ENCODE measurements at places on chromosomes 7 and 10. TPM values are rescaled to one million over a fixed set of nuclear protein-coding genes. Genes with fewer than 3 reads are reported as not detected.

DNA sequence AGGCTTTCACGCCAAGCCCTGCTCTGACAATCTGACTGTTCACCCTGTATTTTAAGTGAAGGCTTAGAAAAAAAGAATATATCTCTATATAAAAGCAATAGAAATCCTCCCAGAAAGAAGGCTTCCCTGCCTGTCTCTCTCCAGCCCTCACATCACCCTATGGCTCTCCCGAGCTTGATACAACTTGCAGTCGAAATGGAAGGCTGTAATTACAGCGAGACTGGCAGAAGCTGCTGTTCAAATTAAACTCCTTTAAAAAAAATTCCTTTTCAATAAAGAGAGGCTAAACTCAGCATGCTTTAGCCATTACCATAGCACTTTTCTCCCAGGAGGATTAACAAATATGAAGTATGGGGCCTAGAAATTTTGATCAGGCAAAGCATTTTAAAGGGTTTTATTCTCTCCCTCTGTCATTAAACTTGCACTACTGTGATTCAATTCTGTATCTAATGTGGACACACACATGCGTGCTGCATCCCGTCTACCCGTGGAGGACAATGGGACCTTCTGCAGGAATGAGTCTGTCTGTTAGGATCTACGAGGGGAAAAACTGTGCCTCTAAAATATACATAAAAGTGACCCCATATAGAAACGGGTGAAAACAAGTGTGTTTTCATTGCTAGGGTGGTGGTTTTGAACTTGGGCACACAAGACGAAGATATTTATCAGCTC is 223.8 kb downstream of the USP6NL start:
- no peak for DNase-seq

DNA sequence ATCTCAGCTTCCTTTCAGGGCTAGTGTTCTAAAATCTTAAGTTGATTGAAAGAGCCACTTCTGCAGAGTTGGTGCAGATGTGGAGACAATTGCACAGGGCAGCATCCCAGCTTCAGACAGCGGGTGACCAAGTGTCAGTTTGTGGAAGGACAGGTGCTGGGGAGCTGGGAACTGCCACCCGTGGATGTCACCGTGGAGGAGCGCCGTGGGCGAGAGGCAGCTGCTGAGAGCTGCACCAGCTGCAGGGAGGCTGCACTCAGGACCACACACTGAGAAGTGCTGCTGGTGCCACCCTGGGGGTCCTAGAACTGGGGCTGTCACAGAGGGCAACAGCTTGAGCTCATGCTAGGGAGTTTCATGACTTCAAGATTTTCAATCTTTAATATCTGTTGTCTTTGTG is 543.0 kb upstream of the FZD8 start:
- no peak for DNase-seq

DNA sequence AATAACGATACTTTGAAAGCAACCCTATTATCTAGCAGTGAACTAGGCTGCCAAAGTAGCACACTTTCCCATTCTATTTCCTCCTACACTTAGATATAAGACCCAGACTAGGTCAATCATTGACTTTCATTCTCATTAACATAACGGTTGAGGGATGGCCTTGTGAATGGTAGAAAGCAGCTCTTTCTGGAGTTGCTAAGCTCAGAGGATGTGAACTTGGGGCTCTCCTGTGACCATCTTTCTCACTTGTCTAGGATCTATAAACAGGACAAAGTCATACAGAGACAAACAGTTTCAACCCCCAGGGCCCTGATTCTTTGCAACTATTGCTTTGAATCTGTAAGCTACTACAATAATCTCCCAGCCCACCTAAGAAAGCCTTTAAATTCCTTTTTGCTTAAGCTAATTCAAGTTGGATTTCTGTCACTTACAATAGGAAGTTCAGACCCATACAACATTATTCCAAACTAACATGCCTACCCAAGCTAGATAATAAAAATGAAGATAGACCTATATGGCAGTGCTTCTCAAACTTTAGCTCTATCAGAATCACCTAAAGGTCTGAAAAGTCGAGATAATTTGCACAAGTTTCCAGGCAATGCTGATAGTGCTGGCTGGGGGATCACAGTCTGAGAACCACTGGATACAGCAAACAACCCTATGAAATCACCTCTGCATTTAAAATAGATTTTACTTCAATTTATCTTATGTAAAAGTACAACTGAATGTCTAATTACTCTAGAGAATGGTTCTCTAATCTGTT is 16.7 kb downstream of the P4HA1 start:
- DNase-seq, result no peak

- no peak for DNase-seq
Observed at GRCh38 chr7:70667406-70667805, 464.5 kb upstream of the GALNT17 start.

DNA sequence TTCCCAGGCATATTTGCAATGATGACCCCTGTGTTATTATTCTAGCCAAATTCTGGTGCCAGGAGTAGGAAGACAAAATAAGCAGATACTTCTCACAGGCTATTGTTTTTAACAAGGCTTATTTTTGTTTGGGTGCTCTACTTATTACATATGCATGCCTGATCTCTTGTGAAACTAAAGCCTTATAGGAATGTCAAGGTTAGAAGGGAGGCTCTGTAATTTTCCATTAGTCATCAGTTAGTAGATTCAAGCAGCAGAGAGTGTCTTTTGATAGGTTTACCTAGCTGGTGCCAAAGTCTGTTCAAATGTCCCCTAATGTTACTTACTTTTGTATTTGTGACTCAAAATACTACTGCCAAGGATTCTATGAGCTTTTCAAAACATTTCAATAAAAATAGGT is 11.7 kb upstream of the TMEM106B start:
- peak; percentile 62 for DNase-seq

DNA sequence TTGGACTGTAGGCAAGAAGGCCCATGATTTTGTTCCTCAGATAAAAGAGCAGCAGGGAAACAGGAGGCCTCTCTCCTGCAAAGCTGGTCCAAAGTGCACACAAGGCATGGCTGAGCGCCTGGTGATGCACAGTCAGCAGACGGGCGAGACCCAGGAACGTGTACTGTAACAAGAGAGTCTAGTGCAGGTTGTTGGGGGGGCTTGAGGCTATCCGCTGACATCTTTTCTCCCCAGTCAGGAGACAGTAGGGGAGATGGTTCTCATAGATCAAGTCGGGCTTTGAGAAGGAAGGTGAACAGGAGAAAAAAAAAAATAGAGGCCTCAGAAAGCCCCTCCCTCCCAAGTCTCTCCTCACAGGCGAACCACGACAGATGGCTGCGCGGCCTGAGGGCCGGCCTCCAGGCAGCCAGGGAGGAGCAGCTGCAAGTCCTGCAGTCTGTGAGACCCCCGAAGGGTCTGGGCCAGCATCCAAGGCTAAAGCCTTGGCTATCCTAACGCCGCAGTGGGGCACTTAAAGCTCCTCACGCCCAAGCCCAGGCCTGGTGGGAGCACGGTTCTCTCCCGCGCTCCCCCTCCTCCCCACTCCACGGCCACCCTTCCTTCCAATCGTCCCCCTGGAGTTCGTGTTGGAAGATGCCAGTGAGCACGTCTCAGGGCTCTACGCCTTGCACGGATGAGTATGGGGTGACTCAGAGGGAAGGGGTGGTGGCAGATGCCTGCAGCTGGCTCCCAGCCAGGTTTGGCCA is 68.3 kb downstream of the PRKAG2 start:
- DNase-seq, result peak; percentile 60

DNA sequence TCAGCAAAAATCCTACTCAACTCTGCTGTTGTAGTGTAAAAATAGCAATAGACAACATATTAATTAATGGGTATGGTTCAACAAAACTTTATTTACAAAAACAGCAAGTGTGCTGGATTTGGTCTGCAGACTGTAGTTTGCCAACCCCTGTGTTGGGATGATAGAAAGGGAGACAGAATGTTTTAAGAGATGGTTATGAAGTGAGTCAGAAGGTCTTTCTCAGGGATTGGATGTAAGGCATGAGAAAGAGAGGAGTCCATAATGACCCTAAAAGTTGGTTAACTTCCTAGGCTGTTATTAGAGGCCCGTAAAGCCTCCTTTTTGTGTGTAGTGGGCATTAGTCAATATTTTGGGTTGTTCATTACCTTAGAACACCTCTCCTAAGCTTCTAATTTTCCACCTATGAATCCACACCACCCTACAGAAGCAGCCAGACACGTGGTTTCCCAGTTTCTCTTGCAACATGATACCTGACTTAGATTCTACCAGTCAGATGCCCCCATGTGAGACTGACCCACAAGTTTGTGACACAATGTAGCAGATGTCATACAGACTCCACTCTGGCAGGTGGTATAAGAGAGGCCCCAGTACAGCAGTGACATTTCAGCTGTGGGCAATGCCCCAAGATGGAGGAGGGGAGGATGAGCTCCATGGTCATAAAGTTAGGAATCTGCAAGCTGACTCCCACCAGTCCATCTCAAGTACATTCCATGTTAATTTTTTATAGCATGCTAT is 1015.6 kb downstream of the KCNMA1 start:
- DNase-seq, result no peak

- DNase-seq, result peak; percentile 41
Observed at GRCh38 chr10:91798649-91799611, 704 bp downstream of the TNKS2 start.

DNA sequence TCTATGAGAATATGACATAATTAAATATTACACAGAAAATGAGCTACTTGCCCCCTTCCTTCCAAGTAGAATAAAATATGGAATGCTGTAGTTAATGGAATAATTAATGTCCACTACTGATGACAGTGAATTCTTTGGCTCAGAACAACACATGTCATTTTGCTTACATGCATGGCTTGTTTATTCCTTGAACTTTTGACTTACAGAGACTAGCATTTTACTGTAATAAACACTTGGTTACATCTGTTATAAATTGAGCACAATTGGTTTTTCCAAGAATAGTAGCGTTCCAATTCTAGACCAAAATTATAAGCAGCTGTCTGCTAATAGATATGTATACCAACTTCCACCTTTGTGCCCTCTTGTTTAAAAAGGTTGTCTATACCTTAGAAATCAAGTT is 286.7 kb downstream of the OTUD1 start:
- no peak for DNase-seq

GRCh38 chr10:49282879-49283341 is 16.1 kb upstream of the C10orf71 start:
- DNase-seq, result no peak

GRCh38 chr10:28049286-28049685 is 50.4 kb upstream of the ODAD2 start:
- no peak for DNase-seq

DNA sequence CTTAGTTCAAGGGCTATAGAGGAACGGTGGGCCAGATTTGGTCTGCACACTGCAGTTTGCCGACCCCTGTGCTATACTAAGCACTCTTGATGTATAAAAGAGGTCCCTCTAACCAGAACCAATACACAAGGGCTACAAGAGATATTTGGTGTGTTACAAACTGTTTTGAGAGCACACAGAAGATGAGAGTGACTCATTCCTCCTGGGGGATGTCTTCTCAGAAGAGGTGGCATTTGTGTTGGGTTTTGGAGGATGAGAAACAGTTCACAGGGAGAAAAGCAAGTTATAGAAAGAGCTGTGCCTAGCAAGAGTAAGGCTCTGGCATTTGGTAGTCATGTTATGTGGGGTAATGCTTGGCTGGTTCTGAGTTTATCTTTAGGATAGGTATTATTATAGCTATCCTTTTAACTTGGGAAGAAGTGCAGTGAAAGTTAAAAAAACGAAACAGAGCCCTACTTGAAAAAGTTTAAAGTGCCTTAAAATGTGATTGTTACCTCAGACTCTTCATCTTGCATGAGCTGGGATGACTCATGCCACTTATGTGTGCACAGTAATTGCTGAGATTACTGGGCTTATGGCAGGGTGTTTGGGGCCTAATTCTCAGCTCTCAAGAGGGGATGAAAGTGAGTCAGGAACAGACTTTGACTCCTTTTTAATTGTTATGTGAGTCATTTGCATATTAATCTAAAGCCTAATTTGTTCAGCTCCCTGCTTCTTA is 160.4 kb downstream of the KIF20B start:
- DNase-seq, result peak; percentile 36

GRCh38 chr10:105837951-105838350 is 1196.9 kb downstream of the SORCS3 start:
- DNase-seq, result peak; percentile 1

DNA sequence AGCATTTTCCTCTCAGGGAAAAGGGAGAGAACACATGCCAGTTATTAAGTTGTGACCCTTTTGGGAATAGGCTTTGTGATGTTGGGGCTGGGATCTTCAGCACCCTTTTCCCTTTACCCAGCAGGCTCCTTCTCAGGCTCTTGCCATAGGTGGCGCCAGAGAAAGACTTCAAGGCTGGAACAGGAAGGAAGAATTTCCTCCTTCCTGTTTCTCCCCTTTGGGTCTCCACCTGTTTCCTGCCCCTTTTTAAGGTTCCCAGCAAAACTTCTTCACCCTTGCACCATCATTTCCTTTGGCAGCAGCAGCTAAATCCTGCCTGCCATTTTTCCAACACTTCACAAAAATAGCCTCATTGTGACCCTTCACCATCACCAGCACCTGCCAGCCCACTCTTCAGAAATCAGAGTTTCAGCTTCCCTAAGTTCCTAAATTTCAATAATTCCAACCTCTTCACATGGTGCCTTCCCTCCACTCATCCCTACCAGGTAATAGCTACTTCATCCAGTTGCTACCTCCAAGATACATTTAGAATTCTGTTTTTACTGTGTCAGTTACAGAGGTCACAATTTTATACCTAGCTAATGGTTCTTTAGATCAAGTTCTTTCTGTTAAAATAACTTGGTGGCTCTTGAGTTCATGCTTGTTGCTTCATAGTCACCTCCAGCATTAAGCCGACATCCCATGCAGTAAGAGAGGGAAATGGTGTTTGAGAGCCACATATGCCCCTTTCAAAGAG is 22.4 kb upstream of the FOXK1 start:
- no peak for DNase-seq

DNA sequence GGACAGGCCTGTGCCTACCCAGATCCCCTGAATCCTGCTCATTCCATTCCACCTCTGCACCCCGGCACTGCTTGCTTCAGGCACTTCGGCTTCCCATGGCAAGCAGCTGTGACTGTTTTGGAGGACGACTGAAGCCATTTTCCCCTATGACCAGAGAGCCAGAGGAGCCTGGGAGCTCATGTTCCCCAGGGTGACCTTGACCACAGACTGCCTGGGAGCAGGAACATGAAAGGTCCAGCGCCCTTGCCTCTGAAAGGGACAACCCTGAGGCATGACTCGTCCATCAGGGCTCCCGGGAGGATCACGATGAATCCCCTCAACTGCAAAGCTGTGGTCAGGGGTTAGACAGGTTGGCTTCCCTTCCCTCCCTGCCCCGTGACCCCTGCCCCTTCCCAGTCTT is 16.7 kb upstream of the HMX3 start:
- DNase-seq, result no peak

DNA sequence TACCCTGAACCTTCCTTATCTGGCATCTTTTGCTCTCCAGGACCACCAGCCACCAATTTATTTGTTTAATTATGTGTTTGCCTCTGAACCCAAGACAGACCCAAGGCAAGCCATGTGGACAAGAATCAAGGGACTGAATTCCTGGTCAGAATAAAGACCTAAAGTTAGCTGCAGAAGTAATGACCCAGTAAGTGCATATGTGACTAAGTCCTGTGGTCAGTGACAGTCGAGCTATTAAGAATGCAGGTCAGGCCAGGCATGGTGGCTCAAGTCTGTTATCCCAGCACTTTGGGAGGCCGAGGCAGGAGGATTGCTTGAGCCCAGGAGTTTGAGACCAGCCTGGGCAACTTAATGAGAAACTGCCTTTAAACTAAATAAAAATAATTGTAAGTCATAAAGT is 139.4 kb downstream of the CCDC71L start:
- DNase-seq, result no peak

GRCh38 chr7:46352004-46352954 is 431.2 kb upstream of the IGFBP3 start:
- peak; percentile 28 for DNase-seq

LRRC4 gene
- 0.35 TPM for total RNA-seq

SMO gene
- 10.9 TPM for total RNA-seq

C10orf62 gene
- not detected for total RNA-seq

RAPGEF5 gene
- total RNA-seq, result 3.4 TPM

NOS3 gene
- 5.3 TPM for total RNA-seq

NPC1L1 gene
- not detected for total RNA-seq

All from foreskin keratinocyte (primary cell).